ENCODE measurements at places on chromosomes 12 and 14. TPM values are rescaled to one million over a fixed set of nuclear protein-coding genes. Genes with fewer than 3 reads are reported as not detected.

DNA sequence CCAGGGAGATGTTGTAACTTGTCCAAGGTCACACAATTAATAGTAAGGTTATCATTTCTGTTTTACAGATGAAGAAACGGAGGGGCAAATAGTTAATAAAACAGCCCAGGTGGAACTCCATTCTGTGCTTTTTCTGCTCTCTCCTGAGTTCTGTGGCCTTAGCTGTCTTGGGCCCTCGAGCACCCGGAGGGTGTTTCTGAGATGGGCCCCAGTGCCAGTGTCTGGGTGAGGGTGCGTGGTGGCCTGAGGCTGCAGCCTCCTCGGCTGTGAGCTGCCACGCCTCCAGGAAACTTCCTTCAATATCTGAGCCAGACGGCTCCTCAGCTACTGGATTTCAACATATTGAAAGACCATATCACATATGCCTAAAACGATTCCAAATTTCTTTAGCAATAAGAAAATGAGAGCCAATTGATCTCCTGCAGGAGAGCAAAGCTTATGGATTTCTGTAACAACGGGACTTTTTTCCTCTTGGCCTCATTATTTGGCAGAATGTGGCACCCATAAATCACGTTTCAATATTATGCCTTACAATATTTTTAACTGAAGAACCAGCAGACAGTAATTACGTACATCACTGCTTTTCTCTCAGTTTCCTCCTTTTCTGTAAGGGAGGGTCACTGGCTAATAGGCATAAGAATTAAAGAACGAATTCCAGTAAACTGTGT is 74.8 kb upstream of the DICER1 start:
- no peak for DNase-seq

GRCh38 chr12:30823156-30823699 is 68.5 kb upstream of the CAPRIN2 start:
- DNase-seq: no peak

RD3L gene
- 25.1 TPM for total RNA-seq

- no peak for DNase-seq
Measured at GRCh38 chr12:28866715-28867503, 282.2 kb upstream of the FAR2 start.

DNA sequence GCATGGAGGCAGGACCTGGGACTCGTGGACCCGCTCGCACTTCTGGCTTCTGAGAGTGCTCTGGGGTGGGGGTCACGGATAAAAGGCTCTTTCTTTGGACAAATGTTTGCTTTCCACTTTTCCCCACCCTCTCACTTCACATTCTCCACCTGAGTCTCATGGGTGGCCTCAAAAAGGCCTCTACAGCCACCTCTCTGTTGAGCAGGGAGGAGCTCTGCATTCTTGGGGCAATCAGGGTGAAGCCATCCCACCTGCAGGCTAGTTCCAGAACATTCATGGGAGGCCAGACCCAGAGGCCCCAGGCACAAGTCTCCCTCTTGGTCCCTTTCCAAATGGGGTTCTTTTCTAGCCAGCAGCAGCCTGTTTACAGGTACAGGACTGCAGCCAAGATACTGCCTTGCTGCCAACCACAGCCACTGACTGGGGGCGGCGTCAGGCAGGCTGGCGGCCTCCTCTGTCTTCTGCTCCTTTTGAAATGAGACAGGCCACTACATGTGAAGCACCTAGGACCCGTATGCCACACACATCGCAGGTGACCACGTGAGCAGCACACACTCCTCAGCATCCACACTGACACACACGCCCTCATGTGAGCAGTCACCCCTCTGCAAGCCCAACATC is 18.2 kb upstream of the CEBPE start:
- DNase-seq: peak; percentile 50

CFAP54 gene
- 0.22 TPM for total RNA-seq

DNA sequence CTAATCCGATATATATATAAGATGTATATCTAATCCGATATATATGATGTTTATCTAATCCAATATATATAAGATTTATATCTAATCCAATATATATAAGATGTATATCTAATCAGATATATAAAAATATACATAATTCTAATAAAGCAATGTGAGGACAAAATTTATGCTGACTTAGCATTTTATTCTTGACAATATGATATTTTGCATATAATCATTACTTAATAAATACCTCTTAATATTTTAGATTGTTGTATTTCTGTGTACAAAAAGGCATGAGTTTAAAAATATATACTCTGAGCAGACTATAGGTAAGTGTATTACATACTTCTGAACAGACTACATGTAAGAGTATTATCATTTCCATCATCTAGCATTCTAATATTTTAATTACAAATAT is 18.9 kb downstream of the GLIPR1L2 start:
- DNase-seq: no peak

ACSM4 gene
- not detected for total RNA-seq

CAPZA3 gene
- total RNA-seq: not detected

- DNase-seq: no peak
Measured at GRCh38 chr14:88695870-88696269, 96.9 kb downstream of the EML5 start.

POTEM gene
- total RNA-seq: not detected

GRCh38 chr12:59827767-59828166 is 231.9 kb downstream of the SLC16A7 start:
- DNase-seq: no peak

DNA sequence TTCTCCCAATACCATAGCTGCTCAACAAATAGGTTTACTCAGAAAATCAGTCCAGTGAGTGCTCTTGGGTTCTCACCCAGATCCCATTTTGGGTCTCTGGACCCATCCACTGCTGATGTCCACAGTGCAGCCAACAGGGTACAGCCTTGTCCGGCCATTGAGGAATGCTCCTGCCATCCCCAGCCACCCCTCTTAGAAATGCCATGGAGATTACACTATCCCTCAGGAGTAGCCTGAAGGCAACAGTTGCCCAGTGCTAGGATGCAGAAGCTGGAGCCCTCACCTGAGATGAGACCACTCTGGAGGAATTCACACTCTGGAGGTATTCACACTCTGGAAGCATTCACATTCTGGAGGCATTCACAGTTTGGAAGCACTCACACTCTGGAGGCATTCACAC is 958.8 kb upstream of the TMEM132C start:
- DNase-seq: no peak

GRCh38 chr12:65546528-65546927 is 268.0 kb downstream of the MSRB3 start:
- no peak for DNase-seq

KCNA5 gene
- 2.1 TPM for total RNA-seq

DNA sequence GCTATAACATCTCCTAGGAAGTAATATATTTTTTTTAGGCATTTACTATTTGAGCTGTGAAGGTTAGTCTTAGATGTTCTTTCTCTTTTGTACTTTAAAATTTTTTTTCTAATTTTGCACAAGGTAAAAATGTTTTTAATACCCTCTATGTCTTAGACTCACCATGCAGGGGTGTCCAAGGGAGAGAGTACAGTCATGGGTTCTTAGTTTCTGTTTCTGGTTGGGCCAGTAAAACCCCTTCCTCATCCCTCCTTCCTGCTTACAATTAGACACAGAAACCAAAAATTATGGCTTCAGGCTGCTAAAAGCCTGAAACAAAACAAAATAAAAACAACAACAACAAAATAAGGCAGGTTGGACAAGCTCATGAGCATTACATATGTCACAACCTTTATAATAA is 193.0 kb downstream of the SYT1 start:
- DNase-seq: no peak

RFLNA gene
- total RNA-seq: 0.19 TPM

GRCh38 chr12:26461776-26462175 is 266.4 kb downstream of the SSPN start:
- no peak for DNase-seq

GRCh38 chr12:45219621-45220020 is 3.7 kb downstream of the ANO6 start:
- DNase-seq: no peak

Measured in Right ventricle myocardium inferior (tissue), 1 donor.